ENCODE measurements at places on chromosomes 16 and 17. TPM values are rescaled to one million over a fixed set of nuclear protein-coding genes. Genes with fewer than 3 reads are reported as not detected.

- no peaks in the 10 kb centered on the region for H3K4me1 ChIP-seq
- no peak overlapping the region for H3K27ac ChIP-seq
- no peaks in the 10 kb centered on the region for H3K27me3 ChIP-seq
- no peak for DNase-seq
- no peak overlapping the region for H3K4me3 ChIP-seq
- H3K36me3 ChIP-seq, result no peaks in the 10 kb centered on the region
Measured at GRCh38 chr16:65716737-65717700, 595.2 kb upstream of the CDH11 start.

DNAJC7 gene
- total RNA-seq, result 124 TPM

GRCh38 chr17:57395721-57396321 is 139.5 kb downstream of the MSI2 start:
- no peak for DNase-seq
- H3K4me3 ChIP-seq, result no peak overlapping the region

DNA sequence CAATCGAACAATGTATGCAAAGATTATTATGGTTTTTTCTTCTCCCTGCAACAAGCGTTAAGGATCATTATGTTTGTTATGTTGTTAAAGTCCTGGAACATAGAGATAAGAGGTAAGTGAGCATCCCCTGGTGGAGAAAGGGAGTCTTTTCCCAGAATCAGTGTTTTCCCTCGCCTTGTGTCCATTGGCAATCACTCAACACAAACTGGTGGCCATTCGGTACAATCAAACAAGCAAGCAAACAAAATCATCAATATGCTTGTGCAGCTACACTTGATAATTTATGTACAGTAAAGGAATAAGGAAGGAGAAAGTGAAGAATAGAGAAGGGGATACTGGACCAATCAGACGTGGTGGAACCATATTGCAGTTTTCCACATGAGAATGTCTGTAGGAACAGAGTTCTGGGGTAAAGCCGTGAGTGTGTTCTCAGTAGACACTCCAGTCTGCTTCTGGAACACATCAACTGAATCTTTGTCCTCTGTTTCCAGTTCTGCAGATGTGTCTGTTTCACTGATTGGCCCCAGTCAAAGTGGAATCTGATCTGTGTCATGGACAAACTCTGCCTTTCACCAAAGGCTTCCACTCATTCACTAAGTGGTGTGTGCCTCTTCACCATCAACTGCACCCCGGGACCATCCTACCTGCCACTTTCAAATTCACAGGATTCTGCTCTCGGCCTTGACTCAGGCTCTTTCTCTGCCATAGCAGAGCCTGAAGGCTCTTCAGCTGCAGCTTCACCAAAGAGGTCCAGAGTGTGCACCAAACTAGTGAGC is 169.5 kb downstream of the AHSP start:
- peak overlapping the region; percentile 49 for H3K27ac ChIP-seq
- DNase-seq, result no peak
- H3K27me3 ChIP-seq, result peaks cover under 1% of the 10 kb centered on the region
- H3K4me3 ChIP-seq, result no peak overlapping the region
- H3K36me3 ChIP-seq, result peaks cover 15% of the 10 kb centered on the region

DNA sequence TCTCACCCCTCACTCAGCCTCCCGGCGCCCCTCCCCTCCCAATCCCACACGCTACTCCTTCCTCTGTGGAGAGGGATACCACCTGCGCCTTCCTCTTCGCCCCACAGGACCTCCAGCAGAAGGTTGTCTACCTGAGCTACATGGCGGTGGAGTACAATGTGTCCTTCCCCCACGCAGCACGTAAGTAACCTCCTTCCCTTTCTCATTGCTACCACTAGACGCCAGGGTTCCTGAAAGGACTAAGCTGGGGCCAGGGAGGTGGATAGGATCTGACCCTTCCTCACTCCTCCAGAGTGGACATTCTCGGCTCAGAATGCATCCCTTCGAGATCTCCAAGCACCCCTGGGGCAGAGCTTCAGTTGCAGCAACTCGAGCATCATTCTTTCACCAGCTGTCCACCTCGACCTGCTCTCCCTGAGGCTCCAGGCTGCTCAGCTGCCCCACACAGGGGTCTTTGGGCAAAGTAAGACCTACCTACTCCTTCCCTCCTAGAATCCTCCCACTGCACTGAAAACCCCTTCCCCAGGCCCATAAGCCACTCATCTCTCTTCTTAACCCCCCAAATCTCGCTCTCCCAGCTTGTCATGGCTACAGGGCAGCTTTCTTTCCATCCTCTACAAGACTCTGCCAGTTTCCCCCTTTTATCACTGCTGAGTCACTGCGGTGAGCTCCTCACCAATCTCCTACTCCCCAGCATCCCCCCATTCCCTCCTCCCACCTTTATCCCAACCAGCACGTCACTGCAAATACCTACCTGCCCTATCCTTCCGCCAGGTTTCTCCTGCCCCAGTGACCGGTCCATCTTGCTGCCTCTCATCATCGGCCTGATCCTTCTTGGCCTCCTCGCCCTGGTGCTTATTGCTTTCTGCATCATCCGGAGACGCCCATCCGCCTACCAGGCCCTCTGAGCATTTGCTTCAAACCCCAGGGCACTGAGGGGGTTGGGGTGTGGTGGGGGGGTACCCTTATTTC is 1.5 kb downstream of the CD68 start:
- peak overlapping the region; percentile 82 for H3K27ac ChIP-seq
- peaks cover 79% of the 10 kb centered on the region for H3K4me1 ChIP-seq
- no peak for DNase-seq
- no peaks in the 10 kb centered on the region for H3K27me3 ChIP-seq

DNA sequence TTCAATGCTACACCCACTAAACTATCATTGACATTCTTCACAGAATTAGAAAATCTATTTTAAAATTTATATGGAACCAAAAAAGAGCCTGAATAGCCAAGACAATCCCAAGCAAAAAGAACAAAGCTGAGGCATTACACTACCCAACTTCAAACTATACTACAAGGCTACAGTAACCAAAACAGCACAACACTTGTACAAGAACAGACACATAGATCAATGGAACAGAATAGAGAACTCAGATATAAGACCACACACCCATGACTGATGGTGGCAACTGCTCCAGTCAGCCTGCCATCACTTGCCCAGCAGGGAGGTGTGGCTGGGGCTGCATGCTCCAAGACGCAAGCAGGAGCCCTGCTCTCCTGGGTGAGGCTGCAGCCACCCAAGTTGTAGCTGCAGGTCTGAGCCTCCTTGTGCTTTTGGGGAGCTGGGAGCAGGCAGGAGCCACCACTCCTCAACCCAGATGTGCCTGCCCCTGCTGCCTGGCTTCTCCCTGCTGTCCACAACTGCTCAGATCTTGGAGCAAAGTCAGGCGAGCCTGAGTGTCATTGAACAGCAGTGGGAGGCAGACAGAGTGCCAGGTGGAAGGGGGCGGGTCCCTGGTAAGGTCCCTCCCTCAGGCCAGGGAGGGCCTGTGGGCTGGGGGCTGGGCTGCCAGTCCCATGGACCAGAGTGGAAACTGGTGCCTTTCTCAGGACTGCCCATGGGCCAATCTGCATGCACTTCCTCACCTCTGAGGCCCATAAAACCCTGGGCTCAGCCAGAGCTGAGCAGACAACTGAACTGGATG is 24.7 kb downstream of the SSH2 start:
- H3K27ac ChIP-seq, result no peak overlapping the region
- DNase-seq, result no peak
- peaks cover 13% of the 10 kb centered on the region for H3K36me3 ChIP-seq

DNA sequence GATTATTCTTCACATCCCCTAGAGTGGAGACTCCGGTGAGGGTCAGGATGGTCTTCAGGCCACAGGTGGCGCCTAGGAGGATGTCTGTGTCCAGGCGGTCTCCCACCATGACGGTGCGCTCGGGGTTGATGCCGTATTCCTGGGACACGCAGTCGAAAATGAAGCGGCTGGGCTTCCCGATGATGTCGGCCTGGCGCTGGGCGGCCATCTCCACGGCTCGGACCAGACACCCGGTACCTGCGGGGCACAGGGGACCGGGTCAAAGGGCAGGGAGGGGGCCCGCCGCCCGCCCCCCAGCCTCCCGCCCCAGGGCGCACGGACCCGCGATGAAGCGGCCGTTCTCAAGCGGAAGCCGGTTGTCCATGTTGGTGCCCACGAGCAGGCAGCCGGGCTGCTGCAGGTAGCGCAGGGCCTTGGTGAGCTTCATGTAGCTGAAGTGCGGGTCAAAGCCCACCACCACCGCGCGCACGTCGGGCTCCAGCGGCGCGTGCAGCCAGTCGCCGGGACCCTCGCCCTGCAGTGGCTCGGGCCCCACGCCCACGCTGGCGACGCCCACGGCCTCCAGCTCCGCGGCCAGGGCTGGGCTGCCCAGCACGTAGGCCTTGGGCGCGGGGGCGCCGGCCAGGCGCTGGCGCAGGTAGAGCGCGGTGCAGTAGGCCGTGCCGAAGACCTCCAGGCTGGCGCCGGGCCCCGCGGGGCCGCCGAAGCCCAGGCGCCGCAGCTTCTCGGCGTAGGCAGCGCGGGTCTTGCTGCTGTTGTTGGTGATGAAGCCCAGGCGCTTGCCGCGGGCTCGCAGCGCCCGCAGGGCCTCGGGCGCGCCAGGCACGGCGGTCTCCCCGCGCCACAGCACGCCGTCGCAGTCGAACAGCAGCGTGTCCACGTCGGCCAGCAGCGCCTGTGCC is 572 bp downstream of the PGP start:
- peaks cover 18% of the 10 kb centered on the region for H3K4me1 ChIP-seq
- DNase-seq, result no peak
- H3K27ac ChIP-seq, result peak overlapping the region; percentile 65
- no peaks in the 10 kb centered on the region for H3K27me3 ChIP-seq
- peak overlapping the region; percentile 87 for H3K4me3 ChIP-seq
- peaks cover 15% of the 10 kb centered on the region for H3K36me3 ChIP-seq

Data from activated T-helper 1 cell treated with anti-CD3 and anti-CD28 coated beads, Interleukin-12 subunit alpha, Interleukin-12 subunit beta, Interleukin-2, Interleukin-4 antibody, amounts not matched to agents 30 ng/mL and 10 ng/mL and 1 ng/mL, durations not matched to agents 14 hours and 24 hours and 36 hours (primary cell).